Suprapubic skin (tissue), 4 donors: ENCODE measurements at places on chromosomes 2 and 18.

GRCh38 chr2:161990036-161990435 is 84.0 kb downstream of the DPP4 start:
- DNase-seq: no peak

DNA sequence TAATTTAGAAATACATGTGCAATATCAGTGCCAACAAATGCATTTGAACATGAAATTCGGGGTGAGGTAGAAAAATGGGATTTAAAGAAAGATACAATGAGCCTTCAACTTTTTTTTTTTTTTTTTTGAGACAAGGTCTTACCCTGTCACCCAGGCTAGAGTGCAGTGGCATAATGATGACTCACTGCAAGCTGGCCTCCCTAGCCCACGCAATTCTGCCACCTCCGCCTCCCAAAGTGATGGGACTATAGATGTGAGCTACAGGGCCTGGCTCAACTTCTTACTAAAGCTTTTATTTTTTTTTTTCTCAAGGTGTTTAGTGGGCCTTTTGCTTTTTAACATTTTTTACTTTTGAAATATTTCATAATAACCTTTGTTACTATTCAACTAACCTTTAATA is 365.6 kb downstream of the LRRTM4 start:
- no peak for DNase-seq

- no peak for DNase-seq
Measured at GRCh38 chr2:159902722-159903121, 104.7 kb upstream of the CD302 start.

DNA sequence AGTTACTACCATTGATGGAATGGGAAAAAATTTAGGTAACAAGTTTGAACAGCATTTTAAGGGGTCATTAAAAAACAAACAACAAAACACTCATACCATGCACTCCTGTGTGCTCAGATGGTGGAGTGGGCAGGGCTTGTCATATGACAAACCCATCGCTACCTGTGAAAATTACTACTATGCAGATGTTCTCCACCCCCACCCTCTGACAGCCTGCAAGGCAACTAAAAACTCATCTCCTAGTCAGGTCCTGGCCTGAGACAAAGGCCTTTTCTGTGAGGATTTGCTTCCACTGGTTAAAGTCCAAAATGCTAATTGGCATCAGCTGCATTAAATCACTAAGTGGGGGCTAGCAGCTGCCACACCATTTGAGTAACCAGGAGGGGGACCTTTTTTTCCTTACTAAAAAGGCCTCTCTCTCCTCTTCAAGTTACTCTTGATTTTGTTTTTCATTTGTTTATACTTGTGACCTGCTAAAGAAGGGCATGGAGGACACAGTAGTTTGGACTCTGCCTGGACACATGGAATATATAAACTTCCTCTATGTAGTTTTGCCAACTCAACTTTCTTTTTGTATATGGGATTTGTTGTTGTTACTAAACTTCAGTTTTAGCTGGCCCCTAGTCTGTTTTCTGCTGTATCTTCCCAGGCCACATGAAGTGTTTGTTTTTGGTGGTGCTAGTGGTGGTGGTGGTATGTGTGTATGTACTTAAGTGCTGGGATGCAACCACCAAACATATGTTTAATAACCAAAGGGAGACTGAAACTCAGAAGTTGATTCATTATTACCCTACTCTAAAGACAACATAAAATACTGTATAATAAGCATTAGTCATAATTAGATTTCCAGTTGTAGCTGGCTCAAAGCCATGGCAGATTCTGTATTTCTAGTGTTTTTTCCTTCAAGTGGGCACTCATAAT is 121.3 kb downstream of the MAP4K4 start:
- DNase-seq: no peak

DNA sequence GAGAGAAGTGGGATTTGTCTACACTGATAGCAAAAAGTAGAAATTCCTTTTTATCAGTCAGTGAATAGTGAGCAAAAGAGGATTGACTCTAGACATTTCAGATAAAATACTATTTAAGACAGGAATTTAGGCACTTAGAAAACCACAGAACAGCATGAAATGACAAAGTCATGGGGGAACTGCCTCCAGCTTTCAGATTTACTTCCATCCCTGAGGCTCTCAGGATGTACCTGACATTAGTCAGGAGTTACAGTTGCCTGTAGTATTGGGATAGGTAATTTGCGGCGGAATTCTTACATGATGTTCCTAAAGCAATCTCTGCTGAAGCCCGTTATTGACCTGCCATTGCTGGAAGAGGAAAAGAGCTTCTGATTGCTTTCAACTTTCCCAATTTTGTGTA is 337.1 kb upstream of the MAP2 start:
- DNase-seq: no peak

DNA sequence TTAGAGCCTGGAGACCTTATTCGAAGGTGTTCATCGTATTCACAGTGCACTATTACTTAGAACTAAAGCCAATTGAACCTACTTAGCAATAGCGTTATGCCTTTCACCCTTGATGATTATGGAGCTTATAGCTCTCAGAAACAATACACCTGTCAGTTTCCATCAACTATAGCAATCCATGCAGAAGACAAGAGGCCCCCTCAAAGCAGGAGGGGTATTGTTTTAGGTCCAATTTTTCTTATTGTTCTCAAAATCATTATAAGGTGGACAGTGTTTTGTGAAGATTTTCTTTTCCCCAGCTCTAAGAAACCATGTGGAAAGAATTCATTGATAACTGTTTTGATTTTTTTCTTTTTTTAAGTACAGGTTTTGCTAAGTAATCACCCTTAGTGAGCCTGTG is 135.5 kb downstream of the MEIS1 start:
- no peak for DNase-seq

GRCh38 chr2:159903443-159904126 is 105.6 kb upstream of the CD302 start:
- no peak for DNase-seq

DNA sequence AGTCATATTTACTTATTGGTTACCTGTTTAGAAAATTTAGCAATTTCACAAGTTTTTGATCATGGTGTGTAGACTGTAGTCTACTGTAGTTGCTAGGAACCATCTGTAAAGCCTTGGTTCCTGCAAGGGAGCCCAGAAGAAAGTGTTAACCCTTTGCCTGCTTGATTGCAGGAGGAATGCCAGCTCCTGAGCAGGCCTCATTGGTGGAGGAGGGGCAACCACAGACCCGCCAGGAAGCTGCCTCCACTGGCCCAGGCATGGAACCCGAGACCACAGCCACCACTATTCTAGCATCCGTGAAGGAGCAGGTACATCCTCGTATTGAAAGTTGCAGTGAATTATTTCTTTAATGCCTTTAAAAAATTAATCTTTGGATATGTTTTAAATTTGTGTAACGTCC is 76.3 kb downstream of the PKP4 start:
- no peak for DNase-seq

DNA sequence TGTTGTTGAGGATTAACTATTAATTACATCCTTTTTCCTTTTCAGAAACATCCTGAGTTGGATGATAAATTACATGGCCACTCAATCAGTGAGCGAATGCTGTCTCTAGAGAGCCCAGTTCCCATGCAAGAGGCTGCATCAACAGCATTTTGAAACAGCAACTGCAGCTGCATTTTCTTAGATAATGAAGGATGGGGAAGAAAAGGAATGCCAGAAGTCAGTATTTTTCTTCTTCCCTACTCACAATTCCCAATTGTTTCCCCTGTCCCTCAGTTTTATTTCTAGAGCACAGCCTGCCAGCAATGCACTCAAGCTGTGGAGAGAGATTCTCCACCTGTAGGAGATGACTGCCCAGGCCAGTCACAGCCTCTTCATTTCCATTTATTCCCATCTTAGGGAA is 6.9 kb downstream of the SCN7A start:
- DNase-seq: no peak

- no peak for DNase-seq
Measured at GRCh38 chr2:178324077-178324476, 126.9 kb downstream of the PRKRA start.
